Ammon's horn (tissue), 1 donor: ENCODE measurements at places on chromosomes 7 and 10.

- no peak for DNase-seq
These were observed 86.4 kb downstream of the TMEM106B start for GRCh38 chr7:12297283-12298108.

GRCh38 chr7:94907811-94908322 is 473 bp downstream of the PPP1R9A start:
- DNase-seq: peak; percentile 67

DNA sequence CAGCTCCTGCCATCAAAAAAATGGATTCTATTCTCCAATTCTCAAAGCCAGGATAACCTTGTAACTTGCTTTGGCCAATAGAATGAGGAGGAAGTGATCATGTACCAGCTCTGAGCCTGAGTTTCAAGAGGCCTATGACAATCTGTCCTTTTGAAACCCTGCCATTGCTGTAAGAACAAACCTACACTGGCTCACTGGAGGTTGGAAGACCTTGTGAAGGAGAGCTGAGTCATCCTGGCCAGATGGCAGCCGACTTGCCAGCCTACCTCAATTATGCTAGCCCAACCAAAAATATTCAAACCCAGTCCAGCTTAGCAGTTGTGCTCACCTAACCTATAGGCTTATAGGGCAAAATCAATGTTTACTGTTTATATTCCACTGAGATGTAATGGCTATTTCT is 93.0 kb downstream of the HGF start:
- peak; percentile 29 for DNase-seq

DNA sequence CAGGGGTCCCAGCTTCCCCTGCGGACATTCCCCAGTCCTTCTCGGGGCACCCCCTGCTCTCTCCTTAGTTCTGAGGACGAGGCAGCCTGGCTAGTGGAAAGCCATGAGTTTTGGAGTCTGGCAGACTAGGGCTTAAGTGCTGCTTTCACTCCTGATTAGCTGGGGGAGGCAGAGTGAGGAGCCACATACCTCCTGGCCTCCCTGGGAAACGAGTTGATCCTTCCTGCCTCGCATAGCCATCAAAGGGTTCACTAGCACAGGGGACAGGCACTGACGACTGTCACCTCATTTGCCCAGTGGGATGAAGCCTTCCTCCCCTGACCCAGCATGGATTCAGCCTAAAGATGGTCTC is 402.5 kb downstream of the RPS24 start:
- no peak for DNase-seq

DNA sequence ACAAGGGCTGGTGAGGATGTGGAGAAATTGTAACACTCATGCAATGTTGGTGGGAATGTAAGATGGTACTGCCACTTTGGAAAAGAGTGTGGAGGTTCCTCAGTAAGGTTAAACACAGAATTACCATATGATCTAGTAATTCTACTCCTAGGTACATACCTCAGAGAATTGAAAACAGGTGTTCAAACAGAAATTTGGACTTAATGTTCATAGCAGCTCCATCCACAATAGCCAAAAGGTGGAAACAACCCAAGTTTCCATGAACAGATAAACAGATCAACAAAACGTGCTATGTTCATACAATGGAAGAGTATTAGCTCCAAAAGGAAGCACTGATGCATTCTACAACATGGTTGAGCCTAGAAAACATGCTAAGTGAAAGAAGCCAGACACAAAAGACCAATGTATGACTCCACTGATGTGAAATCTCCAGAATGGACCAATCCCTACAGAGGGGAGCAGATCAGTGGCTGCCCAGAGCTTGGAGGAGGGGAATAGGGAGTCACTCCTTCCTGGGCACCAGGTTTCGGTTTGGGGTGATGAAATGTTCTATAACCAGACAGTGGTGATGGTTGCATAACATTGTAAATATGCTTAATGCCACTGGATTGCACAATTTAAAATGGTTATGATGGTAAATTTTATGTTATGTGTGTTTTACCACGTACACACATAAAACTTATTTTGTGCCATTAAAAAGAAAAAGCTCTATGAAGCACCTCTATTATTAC is 5.7 kb upstream of the WDR86 start:
- no peak for DNase-seq

- DNase-seq: no peak
These were observed 82.6 kb downstream of the GNAI1 start for GRCh38 chr7:80216996-80217842.

DNA sequence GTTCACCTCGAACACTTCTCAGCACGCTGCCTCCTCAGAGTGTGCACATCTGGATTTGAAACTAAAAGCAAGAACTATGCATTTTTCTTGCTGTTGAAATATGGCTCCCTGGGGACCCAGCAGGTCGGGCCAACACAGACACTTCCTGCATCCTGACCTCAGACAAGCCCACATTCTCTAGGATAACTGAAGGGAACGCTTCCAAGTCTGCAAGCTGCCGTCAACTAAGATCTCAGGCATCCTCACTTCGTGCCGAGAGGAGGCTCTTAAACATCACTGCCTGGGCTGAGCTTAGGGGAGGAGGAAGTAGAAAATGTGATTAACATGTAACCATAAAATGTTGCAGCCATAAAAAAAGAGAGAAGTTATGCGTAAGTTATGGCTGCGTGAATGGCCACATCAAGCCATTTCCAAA is 65.5 kb downstream of the PYROXD2 start:
- DNase-seq: no peak
